ENCODE measurements at places on chromosomes 16 and 17.

DNA sequence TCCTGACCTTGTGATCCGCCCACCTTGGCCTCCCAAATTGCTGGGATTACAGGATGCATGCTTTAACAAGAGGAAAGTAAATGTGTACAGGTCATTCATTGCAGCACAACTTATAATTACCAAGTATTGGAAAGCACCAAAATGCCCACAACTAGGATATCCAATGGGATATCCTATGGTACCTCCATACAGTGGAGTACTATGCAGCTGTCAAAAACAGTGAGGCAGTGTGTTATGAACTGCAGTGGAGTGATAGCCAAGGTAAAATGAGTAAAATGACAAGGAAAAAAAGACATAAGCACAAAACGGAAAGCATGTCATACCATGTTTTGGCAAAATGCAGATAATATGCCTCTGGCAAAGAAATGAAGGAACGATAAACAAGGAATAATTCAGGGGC, 87.6 kb downstream of the FOXL1 start:
- no peak for DNase-seq

DNA sequence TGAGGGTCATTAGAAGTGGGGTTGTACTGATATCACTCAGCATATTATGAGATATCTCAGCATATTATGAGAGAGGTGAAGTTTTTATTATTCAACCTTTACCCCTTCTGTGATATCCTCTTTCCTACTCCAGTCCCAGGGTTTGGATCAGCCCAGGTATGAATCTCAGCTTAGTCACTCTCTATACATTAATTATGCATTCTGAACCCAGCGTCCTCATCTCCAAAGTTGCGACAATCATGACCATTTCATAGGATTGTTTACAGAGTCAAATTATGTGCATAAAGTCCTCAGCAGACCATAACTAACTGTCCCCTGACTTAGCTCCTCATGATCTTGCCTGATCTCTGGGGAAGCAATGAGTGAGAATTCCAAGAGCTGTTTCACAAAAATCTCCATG, 20.5 kb upstream of the BLMH start:
- no peak for DNase-seq

GRCh38 chr16:24493821-24494220, 45.5 kb upstream of the RBBP6 start:
- DNase-seq, result no peak

DNA sequence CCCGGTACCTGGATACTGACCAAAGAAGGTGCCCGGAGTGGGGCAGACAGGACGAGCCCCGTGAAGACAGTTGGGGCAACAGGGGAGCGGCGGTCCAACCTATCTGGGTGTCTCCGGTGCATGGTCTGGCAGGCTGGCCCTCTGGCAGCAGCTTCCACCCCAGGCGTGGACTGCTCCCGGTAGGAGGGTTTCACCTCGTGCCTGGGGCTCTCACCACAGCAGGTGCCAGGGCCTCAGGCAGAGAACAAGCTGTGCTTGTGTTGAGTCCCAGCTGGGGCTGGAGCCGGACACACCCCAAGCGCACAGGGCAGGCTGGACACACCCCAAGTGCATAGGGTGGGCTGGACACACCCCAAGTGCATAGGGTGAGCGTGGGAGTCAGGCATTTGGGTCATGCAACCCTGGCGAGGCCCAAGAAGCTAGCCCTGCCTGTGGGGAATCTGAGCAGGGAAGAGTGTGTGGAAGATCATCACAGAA, 1.5 kb upstream of the FBXL16 start:
- no peak for DNase-seq

- DNase-seq, result no peak
Observed at GRCh38 chr17:43410557-43411368, 12.0 kb downstream of the ARL4D start.

DNA sequence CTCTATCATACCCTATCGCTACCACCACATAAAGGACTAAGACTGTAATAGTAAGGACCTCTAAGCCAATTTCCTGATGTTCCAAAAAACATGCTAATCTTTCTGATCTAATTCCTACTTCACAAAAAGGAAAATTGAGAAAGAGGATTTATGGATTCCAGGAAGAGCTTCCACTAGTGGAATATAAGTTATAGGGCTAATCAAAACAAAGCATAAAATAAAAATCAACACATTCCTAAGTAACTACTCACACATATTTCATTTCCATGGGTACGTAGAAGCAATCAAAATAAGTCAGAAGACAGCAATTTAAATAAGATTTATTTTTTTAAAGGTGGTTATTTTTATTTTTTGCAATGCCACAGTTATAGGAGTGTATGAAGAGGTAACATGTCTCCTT, 12.4 kb downstream of the CCDC43 start:
- DNase-seq, result no peak

DNA sequence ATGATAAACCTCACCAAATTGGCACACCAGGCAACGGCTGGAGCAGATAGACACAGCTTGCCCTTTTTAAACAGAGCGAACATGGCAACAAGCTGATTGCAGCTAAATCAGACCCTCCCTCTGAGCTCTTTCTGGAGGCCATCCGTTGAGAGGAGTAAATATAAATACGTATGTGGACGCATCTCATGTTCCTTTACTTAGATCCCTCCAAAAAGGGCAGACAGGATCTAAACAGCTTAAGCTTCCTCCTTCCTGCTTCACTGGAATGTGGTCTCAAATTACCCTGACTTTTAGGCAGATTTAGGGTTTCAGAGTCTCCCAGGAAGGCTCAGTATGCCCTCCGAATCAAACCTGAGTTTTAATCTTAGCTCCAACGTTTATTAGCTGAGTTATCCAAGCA, 204.7 kb upstream of the GOT2 start:
- DNase-seq, result no peak

- DNase-seq, result no peak
Observed at GRCh38 chr16:46690281-46691178, 1.1 kb downstream of the ORC6 start.

GRCh38 chr16:74297145-74297665, 591 bp downstream of the PSMD7 start:
- peak; percentile 27 for DNase-seq

GRCh38 chr17:13462673-13463124, 139.0 kb downstream of the HS3ST3A1 start:
- no peak for DNase-seq

DNA sequence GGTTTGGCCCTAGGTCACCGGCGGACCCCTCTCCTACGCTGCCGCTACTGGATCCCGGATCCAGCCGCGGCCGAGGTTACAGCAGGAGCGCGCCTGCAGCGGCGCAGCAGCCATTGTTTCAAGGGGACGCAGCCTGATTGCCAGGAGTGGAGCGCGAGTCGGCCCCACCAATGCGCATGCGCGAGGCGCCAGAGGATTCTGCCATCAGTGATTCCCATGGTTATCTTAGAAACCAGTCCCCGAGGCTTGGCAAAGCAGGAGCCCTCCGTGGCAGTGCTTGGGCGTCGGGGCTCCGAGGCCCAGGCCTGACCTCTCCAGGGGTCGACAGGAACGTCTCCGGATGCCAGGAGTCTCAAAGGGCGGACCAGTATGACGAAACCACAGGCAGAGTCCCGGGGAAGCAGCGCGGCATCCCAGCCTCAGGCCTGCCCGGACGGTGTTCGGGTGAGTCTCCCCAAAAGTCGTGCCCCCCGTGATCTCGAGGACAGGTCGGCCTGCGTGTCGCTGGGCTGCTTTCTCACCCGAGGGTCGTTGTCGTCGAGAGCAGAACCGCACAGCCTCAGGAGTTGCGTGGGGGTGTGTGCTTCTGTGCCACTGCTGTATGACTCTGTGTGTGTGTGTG, 608.5 kb downstream of the KCNJ18 start:
- DNase-seq, result no peak

- DNase-seq, result peak; percentile 56
Observed at GRCh38 chr17:60720763-60721531, 43.3 kb downstream of the BCAS3 start.

DNA sequence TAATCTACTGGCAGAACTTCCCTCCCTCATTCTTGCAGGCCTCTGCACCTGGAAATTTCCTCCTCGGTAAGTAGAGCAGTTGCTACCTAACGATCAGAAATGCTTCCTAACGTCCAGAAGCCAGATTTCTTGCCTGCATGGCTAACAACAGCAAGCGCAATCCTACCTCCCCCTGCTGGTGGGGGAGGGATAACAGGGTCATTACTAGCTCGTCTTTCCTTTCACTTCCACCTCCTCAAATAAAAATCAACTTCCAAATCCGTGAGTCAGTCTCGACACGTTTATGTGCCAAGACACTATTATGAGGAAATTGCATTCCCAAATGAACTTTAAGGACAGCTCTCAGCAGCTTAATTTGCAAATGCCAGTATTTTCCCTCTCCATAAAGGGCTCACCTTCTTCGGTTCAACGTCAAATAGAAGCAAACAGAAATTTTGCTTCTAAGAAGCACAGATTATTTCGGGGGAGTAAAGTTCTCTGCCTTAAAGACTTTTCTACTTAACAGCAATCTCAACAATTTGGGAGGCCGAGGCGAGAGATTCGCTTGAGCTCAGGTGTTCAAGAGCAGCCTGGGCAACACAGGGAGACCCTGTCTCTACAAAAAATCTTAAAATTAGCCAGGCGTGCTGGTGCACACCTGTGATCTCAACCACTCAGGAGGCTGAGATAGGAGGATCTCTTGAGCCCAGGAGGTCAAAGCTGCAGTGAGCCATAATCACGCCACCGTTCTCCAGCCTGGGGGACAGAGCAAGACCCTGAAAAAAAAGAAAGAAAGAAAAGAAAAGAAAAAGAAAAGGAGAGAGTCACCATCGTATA, 188.6 kb upstream of the PSMD7 start:
- DNase-seq, result peak; percentile 9

DNA sequence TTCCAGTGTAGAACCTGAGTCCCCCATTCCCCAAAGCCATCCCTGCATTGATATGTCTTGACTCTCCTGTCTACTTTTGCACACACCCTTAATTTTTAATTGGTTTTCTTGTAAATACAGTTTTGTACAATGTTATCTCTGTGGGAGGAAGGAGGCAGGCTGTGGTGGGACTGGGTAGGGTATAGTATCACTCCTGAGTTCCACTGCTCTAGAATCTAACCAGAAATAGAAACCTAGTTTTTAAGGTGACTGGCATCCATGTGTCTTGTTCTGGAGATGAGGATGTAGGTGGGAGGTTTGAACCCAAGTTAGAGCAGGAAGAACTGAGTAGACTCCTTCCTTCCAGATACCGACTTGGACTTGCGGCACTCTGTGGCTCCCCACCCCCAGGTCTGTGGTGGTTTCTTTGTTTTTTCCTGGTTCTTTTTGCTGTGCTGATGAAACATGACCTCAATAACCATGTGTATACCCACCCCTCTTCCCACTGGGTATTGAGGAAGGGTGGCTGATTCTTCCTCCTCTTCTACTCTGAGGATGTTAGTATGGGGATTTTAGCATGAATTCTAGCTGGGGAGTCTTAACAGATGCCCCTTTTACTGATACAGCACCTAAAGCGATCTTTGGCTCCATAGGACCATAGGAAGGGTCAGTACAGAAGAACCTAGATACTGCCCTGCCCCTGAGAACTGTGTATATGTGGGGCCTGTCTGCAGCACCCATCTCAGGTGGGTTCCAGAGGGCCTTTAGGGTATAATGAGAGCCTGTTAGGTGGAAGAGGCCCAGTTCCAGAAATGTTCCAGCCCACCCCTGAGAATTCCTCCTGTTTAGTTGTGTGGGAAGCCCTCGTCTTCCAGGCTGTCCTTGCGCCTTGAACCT, 48.7 kb downstream of the SF3B3 start:
- DNase-seq, result no peak

GRCh38 chr16:181565-182021, 1.3 kb downstream of the HBQ1 start:
- DNase-seq, result no peak

DNA sequence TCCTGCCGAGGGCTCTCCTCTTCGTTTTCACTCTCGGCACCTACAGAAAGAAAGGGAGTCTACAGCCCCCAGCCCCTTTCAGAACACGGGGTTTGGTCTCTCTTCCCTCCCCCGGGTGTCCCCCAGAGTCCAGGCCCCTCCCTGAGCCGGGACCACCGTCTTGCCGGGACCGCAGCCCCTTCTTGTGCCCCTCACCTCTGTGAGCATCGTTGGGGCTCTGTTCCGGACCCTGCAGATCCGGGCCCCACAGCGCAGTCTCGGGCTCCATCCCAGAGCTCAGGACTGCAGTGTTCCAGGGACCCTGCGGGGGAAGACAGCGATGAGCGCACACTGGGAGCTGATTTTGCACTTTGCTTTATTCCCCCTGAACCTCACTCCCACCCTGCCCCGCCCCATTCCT, 2.8 kb downstream of the ZNF629 start:
- no peak for DNase-seq

GRCh38 chr17:19338031-19338990, 24.2 kb downstream of the B9D1 start:
- peak; percentile 66 for DNase-seq

DNA sequence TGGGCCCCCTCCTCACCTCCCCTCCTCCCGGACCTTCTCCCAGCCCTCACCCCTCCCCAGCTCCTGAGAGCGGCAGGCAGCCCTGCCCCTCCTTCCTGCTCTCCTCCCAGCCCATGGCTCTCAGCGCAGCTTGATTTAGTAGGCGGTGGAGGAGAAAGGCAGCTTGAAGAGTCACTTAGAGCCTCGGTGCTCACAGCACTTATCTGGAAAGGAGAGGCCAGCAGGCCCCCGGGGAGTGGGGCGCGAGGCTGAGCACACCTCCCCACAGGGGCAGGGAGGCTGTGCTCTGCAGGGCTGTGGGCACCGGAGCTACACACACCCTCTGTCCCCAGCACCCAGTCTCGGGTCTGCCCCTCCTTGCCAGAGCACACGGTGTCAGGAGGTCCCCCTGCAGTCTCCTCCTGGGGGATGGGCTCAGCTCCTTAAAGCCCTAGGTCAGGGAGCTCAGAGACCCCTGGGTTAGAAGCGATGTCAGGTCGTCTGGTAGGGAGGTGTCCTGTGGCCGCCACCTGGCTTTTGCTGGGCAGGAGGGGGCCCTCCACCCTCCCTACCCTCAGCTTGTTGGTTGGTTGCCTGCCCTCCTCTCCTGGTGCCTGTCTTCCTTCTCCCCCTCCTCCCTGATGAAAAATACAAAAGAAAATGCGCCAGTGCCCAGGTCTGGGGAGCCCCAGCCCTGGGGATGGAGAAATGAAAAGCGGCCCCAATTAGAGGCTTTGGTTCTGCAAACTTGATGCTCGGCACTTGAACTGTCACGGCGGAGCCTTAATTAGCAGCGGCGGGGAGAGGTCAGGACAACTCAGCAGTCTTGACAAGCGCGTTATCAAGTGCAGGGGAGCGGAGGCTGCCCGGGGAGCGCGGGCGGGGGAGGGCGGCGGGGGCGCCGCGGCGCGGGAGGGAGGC, 151.1 kb upstream of the GSE1 start:
- DNase-seq, result no peak

Data from CD4-positive, alpha-beta T cell treated with Interleukin-21 for 1 hour (primary cell).